ENCODE measurements at places on chromosomes 16 and 17.

DNA sequence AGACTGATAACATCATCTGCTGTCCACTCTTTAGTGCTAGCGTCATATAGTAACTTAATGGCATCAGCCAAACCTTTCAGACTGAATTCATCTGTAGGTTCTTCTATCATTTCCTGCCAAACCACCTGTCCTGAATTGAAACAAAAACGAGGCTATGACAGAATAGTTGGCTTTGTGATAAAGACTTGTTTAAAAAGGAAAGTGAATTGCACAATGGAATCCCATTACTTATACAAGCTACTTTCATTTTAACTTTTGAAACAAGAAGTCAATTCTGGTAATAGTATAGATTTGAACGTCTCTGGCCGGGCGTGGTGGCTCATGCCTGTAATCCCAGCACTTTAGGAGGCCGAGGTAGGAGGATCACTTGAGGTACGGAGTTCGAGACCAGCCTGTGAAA lies 18.2 kb downstream of the LASP1NB start:
- DNase-seq, result no peak

GRCh38 chr16:53878216-53878615 lies 174.3 kb downstream of the FTO start:
- DNase-seq, result no peak

DNA sequence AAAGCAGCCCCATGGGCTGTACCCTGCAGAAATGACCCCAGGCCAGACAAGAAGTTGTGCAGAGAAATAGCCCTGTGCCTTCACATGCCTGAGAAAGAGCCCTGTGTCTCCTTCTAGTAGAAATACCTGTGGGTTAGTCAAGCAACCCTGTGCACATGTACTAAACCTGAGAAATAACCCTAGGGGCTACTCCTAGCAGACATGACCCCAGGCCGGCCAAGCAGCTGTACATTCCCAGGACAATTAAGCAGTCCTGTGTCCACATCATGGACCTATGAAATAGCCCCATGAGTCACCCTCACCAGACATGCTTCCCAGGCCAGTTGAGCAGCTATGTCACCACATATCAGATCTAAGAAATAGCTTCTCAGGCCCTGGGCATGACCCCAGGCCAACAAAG lies 519.7 kb upstream of the CA10 start:
- no peak for DNase-seq

DNA sequence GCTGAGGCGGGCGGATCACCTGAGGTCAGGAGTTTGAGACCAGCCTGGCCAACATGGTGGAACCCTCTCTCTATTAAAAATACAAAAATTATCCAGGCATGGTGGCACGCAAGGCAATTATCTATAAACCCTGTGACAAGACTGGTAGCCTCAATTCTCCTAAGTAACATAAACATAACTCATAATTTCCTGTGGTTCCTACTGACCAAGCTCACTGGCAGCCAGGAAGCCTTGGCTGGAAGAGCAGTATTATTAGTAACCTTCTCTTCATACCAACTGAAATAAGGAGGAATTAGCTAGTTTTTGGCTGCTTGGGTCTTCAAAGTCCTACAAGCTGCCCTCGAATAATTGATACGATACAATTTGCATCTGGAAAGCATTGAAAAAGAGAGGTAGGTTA lies 31.6 kb upstream of the LRRC37A3 start:
- no peak for DNase-seq

GRCh38 chr17:75628425-75628824 lies 4.8 kb upstream of the SMIM5 start:
- DNase-seq, result no peak

GRCh38 chr16:77987810-77988209 lies 34.5 kb upstream of the CLEC3A start:
- DNase-seq, result no peak

DNA sequence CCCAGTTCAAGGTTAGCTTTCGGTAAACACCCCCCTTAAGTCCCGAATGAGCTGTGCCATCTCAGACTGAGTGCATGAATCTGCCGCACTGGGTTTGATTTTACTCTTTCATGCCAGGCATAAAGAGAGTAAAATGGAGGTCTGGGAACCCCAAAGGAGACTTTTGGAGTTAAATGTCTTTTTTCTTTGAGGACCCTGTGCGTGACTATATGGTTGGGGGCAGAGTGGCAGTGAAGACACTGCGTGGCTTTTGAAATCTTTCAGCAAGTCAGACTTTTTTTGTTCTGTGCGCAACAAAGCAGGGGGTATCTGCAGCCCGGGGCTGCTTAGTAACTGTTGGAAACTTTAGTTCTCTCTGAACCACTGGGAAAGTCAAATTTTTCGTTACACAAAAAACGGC lies 392.9 kb upstream of the SALL1 start:
- DNase-seq, result no peak

DNA sequence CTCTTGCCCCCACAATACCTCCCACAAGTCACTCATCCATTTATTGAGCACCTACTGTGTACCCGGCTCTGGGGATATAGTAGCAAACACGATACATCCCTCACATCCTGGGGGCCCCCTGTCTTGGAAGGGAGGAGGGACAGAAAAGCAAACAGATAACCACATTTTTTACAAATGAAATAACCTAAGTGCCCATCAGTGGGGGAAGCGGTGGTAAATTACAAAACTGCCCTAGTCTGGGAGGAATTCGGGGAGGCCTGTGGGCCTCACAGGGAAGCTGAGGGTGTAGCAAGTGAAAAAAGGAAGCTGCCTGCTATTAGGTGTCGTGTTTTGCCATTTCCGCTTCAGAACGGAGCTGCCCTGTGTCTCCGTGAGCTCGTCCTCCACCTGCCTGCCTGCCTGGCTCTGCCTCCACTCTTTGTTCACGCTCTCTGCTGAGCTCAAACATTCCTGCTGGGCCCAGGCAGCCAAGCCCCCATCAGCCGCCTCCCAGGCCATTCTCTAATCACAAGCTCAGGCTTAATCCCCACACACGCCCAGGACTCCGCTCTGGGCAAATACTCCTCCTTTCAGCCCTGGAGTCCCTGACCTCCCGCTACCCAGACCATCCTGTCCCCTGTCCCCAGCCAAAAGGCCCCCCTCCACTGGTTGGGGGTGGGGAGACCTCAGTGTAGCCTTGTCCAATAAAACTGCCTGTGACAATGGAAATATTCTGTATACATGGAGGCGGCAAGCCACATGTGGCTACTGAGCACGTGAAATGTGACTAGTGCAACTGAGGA lies 10.2 kb upstream of the SEC14L5 start:
- DNase-seq, result no peak

- DNase-seq, result no peak
Observed at GRCh38 chr17:65977041-65977440, 214.9 kb downstream of the CEP112 start.

- DNase-seq, result no peak
Observed at GRCh38 chr16:10979717-10980601, 35.6 kb downstream of the CLEC16A start.

- no peak for DNase-seq
Observed at GRCh38 chr16:23288726-23289512, 13.2 kb upstream of the SCNN1B start.

- DNase-seq, result no peak
Observed at GRCh38 chr17:78862073-78863023, 21.7 kb upstream of the USP36 start.

DNA sequence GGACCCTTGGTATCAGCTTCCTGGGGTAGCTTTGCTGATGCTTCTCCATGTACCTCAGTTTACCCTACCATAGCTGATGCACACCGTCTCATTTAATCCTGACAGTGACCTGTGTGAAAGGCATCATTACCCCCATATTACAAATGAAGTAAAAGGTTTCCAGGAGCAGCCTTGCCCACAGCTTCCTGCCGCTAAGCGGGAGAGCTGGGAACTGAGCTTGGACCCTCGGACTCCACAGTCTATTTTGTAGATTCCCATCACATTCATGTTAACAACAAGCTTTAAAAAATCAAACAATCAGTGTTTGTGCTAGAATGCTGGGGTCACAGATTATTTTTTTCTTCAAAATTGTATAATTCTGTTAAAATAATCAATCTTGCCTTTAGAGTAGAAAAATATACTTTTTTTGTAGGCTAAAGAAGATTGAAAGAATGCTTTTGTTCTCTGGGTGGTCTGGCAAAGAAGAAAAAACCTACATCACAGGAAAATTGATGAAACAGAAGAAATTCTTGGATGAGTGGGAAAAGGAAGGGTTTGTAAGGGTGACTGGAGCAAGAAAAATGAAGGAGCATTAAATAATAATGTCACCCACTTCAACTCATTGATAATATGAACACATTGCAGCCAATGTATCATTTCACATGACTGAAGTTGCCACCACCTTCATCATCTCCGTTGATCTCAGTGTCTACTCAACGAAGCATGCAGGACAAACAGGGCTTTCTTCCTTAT lies 9.5 kb upstream of the USP10 start:
- DNase-seq, result no peak

GRCh38 chr16:76455257-76455656 lies 178.1 kb downstream of the CNTNAP4 start:
- no peak for DNase-seq

DNA sequence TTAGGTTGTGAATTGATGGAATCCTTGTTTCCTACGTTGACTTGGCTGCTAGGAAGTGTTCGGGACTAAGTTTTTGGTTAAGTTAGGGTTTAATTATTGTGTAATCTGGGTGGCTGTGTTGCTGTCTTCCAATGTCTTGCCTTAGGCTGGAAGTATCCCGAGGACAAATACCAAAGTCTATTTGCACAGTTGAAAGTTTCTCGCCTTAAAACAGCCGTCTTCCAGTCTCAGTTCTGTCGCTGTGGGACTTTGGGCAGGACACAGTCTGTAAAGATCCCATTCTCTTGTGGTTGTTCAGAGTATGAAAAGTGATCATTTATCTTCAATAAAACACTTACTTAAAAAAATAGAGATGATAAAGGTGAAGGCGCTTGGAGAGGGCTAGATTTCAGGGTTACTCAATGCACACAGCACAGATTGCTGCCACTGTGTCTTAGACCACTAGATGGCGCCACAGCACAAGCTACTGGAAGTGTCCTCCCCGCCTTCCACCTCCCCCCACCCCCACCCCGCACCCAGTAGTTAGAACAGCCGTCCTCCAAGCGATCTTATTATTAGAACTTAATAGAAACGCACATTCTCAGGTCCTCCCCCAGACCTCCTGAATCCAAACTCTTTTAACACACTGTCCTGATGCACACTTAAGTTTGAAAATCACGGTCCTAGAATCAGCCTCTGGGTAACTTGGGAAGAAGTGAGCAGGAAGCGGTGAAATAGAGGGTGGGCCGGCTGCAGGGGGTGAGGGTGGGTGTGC lies 45.8 kb downstream of the AKAP1 start:
- peak; percentile 84 for DNase-seq

GRCh38 chr16:31072540-31073141 lies 1.4 kb downstream of the ZNF668 start:
- DNase-seq, result no peak

DNA sequence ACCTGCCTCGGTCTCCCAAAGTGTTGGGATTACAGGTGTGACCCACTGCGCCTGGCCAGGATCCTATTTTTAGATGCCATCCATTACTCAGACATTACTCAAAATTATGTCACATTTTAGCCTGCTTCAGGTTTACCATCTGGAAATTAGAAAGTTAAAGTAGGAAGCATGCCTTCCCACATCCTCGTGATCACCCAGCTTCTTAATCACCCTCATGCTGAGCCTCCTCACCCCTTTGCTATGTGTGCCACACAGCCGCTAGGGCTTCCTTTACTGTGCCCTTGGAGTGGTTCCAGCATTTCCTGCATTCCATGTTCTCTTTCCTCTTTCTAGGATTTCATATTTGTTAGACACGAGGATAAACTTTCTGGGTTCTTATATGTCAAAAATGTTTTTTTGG lies 9.3 kb downstream of the ADORA2B start:
- no peak for DNase-seq

DNA sequence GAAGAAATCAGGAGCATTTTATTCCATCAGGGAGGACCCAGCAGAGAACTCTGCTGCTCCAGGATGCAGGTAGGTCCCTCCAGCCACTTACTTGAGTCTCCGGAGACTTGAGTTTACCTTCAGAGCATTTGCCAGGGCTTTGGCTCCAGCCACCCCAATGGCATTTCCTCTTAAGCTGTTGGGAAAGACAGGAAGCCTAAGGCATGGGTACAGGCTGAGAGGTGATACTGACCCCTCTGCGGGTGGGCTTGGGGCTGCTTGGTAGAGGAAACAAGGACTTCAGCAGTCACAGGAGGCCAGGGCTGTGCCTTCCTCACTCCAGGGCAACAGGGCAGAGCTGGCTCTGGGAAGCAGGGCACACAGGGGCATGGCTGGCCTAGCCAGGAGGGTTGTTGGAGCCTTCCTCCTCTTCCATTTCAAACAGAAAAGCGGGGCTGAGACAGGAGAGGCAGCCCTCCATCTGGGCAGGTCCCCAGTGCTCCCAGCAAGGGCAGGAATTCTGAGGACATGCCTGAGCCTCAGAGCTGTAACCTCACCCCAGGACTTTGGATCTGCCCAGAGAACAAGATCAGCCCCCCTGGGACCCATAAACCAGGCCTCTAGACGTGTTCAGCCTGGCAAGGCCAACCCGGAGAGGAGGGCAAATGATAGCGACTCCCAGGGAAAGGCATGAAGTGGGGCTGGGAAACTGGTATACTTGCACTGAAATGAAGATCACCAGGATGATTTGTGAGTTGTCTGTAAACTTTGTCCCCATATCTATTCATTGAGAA lies 34.4 kb downstream of the NLRC3 start:
- no peak for DNase-seq

DNA sequence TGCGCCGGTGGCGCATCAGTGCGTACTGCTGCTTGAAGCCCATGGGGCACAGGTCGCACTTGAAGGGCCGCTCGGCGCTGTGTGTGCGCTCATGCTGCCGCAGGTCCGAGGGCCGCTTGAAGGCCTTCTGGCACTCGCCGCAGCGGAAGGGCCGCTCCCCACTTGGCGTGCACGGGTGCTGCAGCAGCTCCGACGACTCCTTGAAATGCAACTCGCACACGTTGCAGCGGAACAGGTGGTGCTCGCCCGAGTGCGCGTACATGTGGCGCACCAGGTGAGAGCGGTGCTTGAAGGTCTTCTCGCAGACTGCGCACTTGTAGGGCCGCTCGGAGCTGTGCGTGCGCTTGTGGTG lies 3.3 kb downstream of the ZNF319 start:
- DNase-seq, result no peak

DNA sequence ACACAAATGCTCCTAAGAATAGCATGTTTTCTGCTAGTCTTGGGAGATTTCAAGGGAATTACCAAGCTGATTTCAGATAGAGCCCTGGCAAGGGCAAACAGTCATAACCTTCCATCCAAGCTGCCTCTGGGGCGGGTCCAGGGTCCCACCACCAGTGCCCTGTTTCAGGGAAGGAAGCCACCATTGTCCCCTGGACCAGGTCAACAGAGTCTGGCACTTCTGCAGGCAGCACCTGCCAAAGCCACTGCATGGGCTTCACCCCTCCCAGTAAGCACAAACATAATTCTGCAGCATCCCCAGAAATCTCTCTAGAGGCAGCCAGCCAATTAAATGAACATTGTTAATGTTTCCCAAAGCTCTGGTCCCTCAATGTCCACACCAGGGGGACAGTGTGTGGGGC lies 143.0 kb downstream of the SALL1 start:
- no peak for DNase-seq

- DNase-seq, result no peak
Observed at GRCh38 chr17:4100883-4101756, 41.7 kb downstream of the ZZEF1 start.
